ENCODE measurements at places on chromosomes 16 and 17.

DNA sequence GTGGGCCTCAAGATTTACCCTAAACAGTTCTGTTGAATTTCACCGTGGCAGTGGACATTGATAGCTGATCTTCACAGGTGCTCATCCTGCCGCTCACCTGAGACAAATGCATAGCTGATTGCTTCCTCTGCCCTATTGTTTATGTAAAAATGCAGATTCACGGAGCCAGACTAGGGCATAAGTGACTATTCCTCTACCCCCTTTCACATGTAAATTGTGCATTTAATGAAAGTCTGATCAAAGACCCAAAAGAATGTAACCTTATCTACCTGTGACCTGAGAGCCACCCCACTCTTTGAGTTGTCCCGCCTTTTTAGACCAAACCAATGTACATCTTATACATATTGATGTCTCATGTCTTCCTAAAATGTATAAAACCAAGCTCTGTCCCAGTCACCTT lies 312.4 kb upstream of the CDH5 start:
- DNase-seq: no peak

DNA sequence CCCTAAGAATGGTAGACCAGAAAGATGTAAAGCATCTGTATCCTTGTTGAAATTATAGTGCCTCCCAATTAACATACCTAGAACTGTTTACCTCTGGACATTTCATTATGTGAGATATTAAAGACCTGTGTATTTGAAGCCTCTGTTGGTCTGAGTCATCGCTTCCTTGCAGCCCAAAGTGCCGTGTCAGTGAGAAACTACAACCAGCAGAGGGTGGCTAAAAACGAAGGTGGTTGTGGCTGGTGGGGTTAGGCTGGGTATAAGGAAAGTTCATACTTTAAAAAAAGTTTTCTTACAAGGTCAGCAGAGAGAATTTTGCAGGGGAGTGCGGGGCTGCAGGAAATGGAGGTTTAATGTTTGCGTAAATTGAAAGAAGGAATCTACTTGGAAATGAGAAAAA lies 290.7 kb downstream of the TMEM114 start:
- DNase-seq: no peak

- DNase-seq: no peak
Measured at GRCh38 chr16:583815-584591, 5.9 kb upstream of the RAB40C start.

DNA sequence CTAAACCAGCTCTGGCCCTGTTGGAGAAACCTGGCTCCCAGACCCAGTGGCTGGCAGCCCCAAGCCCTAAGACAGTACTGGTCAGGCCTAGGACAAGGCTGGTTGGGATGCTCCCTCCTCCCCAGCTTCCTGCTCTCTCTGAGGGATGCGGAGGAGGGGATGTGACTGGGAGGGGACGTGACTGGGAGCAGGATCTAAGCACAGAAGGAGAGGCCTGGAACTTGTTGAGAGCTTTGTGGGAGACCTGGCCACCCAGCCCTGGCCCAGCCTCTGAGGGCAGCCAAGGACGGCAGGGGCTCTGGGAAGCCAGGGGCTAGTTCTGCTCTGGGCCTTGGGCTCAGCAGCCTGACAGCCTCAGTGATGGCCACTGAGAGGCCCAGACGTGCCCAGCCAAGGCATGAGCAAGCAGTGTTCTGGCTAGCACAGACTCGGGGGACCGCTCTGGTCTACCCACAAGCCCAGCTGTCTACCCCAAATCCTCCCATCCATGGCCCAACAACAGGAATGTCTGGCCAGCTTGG lies 22.8 kb downstream of the ATP6V0D1 start:
- no peak for DNase-seq

DNA sequence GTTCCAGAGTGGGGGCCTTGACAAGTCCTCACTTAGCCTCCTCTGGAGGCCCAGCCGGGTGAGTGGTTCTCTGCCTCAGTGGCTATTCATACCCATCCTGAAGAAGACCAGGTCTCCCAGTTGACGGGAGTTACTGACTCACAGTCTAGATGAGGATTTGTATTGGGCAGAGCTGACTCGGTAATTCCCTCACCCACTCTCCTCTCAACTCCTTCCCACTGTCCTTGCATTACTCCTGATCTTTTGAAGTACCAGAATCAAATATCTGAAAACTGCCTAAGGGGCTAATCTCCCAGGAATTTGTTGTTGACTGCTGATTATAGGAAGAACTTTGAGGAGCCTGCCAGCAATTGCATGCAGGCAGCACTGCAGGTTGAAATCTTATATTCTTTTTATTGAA lies 14.2 kb downstream of the SAP30BP start:
- DNase-seq: no peak

- no peak for DNase-seq
Measured at GRCh38 chr17:10130677-10131076, 67.7 kb downstream of the GAS7 start.

DNA sequence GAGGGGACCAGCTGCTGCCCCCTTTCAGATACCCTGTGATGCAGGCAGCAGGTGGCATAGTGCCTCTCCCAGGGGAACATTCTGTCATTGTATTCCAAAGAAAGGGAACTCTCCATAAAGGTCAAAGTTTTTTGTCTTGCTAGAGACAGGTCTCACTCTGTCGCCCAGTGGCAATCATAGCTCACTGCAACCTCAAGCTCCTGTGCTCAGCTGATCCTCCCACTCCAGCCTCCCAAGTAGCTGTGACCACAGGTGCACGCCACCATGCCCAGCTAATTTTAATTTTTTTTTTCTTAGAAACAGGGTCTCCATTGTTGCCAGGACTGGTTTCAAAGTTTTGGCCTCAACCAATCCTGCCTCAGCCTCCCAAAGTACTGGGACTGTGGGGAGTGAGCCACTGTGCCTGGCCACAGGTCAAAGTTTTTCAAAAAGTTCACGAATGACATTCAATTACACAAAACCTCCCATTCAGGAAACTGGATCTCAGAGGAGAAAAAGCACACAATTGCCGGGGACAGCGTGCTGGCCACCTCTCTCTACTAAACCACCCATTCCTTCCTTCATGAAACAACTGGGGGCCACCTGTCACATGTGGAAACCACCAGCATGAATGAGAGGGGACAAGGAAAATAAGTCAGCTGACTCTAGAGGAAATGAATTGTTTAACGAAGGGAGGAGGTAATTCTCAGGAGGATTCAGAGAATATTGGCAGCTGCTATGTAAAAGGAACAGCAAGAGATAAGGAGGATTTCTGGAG lies 80.0 kb downstream of the MARCHF10 start:
- no peak for DNase-seq

DNA sequence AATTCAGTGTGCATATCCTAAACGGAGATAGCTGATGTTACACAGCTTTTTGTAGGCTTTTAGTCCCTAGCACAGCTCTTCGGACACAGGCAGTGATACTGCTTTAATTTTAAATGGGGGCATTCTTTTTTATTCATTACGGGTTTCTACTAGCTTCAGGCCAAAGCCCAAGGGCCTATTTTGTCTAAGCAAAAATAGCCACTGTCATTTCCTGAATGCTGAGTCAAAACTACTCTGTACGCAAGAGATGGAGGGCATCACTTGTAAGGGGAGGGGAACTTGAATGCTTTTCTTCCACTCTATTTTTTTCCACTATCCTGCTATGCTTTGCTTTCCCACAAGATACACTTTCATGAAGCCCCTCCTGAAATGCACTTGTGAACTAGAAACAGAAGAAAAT lies 360.7 kb downstream of the PMP22 start:
- DNase-seq: no peak

DNA sequence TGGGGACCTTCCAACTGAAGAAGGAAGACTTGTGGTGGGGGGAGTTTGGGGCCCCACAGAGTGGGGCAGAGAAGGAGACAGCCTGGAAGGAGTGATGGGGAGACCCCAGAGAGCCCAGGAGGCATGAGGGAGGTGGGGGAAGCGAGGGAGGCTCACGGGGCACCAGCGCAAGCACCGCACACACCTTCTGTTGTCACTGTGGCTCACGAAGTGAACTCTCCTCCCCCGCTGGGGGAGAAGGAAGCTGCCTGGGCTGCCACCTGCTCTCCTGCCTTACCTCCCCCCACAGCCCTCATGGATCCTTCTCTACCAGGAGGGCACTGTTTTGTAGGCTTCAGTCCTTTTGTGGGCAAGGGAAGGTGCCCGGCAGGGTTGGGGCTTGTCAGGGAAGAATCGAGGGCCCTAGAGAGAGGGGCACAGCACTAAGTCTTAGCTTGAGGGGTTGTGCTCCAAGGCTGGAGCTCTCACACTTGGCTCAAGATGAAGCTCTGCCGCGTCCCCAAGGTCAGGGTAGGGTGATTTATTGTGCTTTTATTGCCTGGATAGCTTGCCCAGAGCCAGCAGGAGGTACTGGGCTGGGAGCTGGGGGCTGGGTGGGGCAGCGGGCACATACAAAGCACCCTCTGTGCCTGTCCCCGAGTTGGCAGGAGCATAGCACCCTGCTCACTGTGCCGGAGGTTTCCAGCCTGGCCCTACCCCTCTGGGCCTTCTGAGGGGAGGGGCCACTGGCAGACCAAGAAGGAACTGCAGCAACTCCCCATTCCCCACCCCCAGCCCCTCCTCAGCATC lies 4.6 kb upstream of the STARD3 start:
- DNase-seq: no peak

DNA sequence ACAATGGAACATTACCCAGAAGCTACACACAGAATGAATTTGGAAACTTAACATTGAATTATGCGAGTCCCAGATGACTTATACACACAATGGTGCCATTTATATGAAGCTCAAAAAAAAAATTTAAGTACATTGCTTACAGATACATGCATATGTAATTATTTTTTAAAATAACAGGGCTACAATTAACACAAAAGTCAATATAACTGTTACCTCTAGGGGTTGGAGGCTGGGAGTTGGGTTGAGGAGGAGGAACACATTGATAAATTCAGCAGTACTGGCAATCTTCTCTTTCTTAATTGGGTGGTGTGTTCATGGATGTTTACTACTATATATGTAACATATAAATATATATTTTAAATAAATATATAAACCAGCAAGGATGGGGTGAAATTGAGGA lies 1.1 kb downstream of the ZNF23 start:
- no peak for DNase-seq

DNA sequence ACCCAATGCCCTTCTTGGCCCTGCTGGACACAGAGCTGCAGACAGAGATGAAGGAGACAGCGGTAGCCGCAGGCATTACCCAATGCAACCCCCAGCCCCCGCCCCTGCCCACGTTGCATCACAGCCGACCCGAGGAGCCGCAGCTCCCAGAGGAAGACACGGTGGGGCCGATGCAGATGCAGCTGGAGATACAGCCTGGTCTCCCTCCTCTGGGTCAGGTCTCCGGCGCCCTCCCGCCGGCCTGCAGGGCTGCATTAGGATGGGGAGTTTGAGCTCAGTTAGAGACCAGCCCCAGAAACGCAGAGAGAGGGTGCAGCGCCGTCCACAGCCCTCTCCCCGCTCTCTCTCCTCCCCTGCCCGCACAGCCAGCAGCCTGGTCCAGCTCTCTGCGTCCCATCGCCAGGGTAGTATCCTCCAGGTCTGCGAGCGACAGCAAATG lies 19.4 kb upstream of the UBE2I start:
- no peak for DNase-seq

- DNase-seq: no peak
Measured at GRCh38 chr17:56919717-56920116, 5.9 kb upstream of the TRIM25 start.

DNA sequence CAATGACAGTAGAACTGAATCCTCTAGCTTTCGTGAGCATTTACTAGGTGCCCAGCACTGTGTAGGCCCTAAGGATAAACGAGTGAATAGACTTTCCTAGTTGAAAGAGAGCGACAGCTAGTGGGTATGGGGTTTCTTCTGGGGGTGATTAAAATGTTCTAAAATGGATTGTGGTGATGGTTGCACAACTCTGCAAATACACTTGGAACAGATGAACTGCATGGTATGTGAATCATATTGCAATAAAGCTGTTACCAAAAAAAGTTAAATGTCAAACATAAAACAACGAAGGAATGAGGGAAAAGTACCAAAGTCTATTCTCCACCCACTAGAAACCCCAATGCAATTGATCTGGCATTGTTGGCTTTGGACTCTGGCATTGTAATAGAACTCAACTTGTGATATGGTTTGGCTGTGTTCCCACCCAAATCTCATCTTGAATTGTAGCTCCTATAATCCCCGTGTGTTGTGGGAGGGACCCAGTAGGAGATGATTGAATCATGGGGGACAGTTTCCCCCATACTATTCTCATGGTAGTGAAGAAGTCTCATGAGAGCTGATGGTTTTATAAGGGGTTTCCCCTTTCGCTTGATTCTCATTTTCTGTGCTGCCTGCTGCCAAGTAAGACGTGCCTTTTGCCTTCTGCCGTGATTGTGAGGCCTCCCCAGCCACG lies 70.5 kb downstream of the MARF1 start:
- DNase-seq: no peak

GRCh38 chr17:67098006-67098405 lies 53.7 kb downstream of the CACNG1 start:
- no peak for DNase-seq

GRCh38 chr16:84391151-84392030 lies 23.1 kb downstream of the ATP2C2 start:
- peak; percentile 25 for DNase-seq

DNA sequence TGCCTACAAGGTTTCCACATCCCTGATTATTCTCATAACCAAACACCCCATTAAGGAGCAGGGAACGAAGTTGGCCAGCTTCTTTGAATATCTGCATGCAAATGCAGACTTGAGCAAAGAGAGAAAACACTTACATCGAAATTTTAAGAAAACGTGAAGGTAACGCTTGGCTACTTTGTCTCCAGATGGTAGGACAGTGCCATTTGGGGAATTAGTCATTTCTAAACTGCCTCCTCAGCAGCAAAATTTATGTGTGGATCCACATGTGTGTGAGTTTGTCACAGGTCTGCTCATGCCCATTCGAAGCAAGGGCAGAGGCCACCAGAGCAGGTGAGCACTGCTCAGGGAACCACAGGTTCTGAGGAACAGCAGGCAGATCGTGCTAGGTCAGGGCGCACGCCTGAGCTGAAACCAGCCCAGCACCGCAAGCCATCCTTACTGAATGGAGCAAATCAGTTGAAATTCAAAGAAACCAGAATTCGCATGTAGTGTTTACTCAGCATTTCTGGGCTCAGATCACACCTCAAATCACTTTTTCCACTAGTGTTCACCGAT lies 80.1 kb downstream of the SOCS1 start:
- no peak for DNase-seq

DNA sequence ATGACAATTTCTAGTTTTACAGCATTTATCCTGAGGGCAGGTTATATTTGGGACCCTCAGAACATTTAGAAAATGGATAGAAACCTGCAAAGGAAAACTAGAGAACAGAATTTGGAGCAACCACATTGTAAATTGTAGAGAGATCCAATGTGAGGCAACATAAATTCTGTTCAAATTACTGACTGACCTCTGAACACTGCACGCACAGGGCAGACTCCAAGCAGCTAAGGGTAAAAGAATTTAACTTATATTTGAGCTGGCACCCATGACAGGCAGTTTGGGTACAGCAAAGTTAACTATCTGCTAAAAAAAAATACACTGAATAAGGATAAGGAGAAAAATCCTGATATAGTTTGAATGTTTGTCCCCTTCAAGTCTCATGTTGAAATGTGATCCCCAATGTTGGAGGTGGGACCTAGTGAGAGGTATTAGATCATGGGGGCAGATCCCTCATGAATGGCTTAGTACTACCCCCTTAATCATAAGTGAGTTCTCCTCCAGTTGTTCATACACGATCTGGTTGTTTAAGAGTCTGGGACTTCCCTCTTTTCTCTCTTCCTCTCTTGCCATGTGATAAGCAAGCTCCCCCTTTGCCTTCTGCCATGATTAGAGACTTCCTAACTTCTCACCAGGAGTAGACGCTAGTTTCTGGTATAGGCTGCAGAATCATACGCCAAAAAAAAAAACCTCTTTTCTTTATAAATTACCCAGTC lies 75.7 kb downstream of the FBXL20 start:
- DNase-seq: no peak
